ENCODE measurements at places on chromosomes 4 and X.

- no peak for DNase-seq
These were observed 68.4 kb downstream of the MID2 start for GRCh38 chrX:107894038-107894437.

- DNase-seq: no peak
These were observed 5.1 kb downstream of the AFF1 start for GRCh38 chr4:86939729-86940575.

GRCh38 chr4:7698584-7698983 lies 241.1 kb downstream of the AFAP1 start:
- DNase-seq: no peak

DNA sequence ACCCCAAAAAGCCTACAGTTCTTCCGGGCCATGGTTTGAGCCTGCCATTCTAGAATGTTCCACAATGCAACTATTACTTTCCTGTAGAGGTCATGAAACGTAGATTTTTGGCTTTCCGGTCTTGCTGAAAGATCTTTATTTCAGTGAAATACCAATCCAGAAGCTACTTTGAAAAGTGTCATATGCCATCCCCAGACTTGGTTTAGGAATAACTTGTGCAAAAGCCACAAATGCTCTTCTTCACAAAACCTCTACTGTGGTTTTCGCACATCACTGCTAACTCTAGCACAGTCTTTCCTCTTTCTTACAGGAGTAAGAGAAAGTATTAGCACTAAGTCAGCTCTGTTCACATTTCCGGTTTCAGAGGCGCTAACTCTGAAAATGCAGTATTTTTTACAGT lies 12.7 kb upstream of the CD40LG start:
- no peak for DNase-seq

DNA sequence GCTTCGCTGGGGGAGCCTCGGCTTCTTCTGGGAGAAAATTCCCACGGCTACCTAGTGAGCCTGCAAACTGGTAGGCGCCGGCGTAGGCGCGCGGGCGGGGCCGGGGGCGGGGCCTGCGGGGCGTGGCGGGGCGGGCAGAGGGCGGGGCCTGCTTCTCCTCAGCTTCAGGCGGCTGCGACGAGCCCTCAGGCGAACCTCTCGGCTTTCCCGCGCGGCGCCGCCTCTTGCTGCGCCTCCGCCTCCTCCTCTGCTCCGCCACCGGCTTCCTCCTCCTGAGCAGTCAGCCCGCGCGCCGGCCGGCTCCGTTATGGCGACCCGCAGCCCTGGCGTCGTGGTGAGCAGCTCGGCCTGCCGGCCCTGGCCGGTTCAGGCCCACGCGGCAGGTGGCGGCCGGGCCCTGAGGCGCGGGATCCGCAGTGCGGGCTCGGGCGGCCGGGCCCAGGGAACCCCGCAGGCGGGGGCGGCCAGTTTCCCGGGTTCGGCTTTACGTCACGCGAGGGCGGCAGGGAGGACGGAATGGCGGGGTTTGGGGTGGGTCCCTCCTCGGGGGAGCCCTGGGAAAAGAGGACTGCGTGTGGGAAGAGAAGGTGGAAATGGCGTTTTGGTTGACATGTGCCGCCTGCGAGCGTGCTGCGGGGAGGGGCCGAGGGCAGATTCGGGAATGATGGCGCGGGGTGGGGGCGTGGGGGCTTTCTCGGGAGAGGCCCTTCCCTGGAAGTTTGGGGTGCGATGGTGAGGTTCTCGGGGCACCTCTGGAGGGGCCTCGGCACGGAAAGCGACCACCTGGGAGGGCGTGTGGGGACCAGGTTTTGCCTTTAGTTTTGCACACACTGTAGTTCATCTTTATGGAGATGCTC lies at the start of gene HPRT1:
Gene HPRT1 (plus strand): TSS at position 161 of the 857 bp plus-strand sequence. CDS start 147 bp downstream, at position 308.
- peak; percentile 33 for DNase-seq

DNA sequence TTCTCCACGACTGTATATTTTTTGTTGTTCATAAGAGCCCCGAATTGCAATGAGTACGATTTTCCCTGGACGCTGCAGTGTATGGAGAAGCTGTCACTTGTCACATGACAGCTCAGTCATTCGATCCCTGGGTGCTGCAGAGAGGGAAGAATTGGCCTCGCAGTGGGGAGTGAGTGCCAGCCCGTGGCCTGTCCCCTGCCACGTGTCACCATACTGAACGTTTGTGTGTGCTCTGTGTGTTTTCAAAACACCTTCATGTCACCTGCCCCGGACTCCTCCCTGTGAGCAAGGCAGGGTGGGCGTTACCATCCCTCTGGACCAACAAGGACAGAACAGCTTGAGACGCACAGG lies 77.9 kb downstream of the TBL1X start:
- DNase-seq: no peak

GRCh38 chr4:5184606-5185005 lies 133.3 kb downstream of the STK32B start:
- no peak for DNase-seq

GRCh38 chr4:115671581-115671980 lies 558.2 kb upstream of the NDST4 start:
- DNase-seq: no peak

DNA sequence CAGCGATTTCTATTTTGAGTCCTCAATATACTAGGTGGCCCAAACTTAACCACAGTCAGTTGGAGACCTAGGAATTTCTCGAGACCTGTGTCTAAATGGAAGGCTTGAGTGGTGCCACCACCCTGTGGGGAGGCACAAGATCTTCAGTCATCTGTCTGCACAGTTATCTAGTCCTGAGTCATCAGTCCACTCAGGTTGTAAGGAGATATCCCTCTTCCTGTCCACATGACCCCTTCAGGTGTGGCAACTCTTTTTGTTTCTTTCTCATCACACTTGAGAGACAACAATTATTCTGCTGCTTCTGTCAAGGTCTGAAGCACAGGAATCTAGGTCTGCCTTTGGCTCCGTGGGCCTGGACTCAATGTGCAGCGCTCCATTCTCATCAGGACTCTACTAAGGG lies 64.4 kb upstream of the IBSP start:
- no peak for DNase-seq

DNA sequence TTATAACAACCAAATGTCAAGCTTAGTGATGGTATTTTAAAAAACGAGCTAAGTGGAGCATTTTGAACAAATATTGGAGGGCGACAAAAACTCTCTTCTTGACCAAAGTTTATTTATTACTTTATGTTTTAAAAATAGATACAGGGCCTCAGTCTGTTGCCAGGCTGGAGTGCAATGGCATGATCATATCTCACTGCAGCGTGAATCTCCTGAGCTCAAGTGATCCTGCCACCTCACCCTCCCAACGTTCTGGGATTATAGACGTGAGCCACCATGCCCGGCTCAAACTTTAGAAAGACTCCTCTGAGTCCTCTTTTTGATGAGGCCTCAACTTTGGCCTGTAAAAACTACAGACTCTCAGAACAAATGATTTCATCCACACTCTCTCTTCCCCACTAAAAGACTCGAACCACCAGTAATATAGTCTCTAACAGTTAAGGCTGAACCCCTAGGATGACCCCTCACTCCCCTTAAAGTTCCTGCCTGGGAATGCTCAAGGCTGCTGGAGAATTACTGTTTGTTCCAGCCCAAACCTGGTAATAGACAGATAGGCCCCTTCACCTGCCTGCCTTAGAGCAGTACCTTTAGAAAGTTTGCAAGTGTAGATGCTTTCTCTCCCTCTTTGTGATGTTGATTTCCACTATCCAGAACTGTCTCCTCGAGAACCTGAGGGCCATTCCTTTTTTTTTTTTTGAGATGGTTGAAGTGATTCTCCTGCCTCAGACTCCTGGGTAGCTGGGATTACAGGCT lies 55.3 kb upstream of the HPSE start:
- no peak for DNase-seq

DNA sequence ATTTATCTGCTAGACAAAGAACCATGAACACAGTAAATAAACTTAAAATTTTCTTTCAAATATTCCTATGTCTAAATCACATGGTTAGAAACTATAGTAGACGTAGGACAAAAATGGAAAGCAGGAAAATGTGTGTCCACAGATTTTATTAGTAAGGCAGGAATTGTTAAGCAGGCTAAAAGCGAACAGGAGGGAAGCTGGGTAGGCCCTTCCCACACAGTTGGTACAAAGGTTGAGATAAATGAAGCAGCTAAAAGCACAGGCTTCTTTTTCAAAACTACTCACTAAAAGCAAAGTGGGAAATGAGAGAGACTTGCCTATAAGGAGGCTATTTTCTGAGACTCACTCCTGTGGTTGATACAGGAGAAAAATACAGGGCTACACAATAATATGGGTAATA lies 108.1 kb upstream of the PABPC4L start:
- DNase-seq: no peak

- no peak for DNase-seq
These were observed 79.4 kb downstream of the ABLIM2 start for GRCh38 chr4:8079031-8079885.

- DNase-seq: no peak
These were observed 44.5 kb downstream of the FGFRL1 start for GRCh38 chr4:1055721-1056590.

DNA sequence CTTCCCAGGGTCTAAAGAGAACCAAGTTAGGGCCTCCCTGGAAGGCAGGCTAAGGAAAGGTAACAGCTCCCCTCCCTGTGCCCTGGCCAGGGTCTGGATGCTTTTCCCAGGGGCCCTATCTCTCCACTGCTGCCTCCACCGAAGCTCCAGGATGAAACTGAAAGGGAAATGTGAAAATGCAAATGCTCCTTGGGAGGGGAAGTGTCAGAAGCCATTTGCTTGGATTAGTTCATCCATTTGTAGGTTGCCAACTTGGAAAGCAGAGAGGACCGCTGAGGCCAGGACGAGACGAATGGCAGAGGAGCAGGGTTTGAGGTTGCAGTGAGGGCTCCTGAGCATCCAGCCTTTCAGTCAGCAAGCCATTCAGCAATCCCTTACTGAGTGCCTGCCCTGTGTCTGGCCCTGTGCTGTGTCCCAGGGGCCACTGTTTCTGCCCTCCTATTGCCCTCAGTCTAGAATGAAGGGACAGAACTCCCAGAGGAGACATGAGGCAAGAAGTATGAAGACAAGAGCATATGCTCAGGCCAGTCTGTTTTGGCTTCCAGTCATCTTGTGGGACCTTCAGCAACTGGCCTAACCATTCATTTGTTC lies 45.9 kb upstream of the PGRMC1 start:
- no peak for DNase-seq

DNA sequence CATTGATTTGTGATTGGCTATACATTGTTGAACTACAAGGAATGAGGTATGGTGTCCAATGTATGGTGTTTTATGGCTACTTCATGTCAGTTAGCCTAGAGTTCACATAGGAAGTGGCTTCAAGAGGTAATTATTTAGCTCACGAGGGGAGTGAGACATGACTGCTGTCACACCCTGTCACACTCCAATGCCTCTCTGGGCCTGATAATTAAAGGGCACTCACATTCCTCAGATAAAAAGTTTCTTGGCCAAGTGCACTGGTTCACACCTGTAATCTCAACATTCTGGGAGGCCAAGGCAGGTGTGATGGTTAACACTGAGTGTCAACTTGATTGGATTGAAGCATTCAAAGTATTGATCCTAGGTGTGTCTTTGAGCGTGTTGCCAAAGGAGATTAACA lies 65.0 kb upstream of the DDX60 start:
- no peak for DNase-seq

- DNase-seq: peak; percentile 35
These were observed 395 bp downstream of the RAB28 start for GRCh38 chr4:13483768-13484121.

GRCh38 chrX:112068430-112068829 lies 14.1 kb downstream of the TRPC5 start:
- DNase-seq: no peak

DNA sequence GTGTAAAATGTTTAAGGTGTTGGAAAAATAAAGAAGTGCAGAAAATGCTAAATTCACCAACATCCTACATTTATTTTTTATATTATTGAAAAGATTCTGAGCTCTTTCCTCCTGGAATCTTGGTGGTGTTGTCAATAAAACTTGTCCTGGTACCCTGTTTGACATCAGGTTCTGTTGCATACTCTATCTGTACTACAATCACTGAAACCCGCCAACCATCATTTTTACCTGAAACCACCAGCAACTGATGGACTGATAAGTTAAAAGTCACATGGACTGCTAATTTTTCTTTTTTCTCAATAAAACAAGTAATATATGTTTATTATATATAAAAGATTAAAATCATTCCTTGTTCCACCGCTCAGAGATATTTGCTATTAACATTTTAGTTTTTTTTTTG lies 23.4 kb downstream of the STAP1 start:
- no peak for DNase-seq

GRCh38 chr4:62210486-62210885 lies 1010.4 kb downstream of the ADGRL3 start:
- DNase-seq: no peak

- no peak for DNase-seq
These were observed 895.6 kb downstream of the RAB28 start for GRCh38 chr4:12588582-12588981.

DNA sequence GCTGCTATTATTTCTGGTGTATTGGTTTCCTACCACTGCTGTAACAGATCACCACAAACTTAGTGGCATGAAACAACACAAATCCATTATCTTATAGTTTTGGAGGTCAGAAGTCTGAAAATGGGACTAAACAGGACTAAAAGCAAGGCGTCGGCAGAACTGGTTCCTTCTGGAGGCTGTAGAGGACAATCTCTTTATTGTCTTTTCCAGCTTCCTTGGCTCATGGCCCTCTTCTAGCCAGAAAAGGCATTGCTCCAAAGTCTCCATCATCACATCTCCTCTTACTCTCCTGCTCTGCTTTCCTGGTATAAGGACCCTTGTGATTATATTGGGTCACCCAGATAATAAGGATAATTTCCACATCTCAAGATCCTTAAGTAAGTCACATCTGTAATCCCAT lies 121.9 kb downstream of the CLCN4 start:
- DNase-seq: no peak

DNA sequence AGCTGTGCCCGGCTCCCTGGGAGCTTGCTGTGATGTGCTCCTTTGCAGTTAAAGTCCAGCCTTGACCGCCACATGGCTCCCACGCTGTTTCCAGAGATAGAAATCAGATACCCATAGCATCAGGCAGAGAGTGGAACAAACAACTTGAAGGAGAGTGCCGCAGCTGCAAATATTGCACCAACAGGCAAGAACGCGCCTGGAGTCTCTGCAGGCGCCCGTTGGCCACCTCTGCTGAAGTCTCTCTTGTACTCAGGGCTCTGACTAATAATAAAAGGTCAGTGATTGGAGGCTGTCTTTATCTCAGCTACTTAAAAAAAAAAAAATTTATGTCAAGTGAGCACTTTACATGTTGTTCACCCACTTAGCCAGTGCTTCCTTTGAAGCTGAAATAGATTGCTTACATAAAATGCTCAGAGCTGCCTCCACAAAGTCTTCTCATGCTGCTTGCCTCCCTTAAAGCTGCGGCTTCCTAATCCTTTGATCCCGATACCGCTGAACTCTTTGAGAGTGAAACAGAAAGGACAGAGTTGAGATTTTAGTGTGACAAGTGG lies 30.9 kb upstream of the TENM3 start:
- peak; percentile 36 for DNase-seq

GRCh38 chrX:18146954-18147353 lies 73.7 kb downstream of the BEND2 start:
- no peak for DNase-seq

- DNase-seq: no peak
These were observed 41.6 kb upstream of the CXorf38 start for GRCh38 chrX:40688929-40689328.

DNA sequence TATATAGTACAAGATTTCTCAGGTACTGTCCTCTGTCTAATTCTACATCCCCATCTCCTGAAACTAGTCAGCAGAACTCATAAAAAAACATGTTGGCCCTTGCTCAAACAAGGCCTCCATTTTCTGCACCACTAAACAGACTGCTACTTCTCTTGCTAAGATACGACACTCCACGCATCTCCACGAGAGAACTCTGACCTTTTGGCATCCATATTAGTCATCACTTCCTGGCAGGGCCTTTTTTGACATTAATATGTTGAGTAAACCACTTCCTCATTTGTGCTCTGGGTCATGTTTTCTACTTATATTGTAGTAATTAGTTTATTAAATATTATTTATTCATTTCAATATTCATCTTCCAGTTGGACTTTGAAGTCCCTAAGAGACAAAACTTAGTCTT lies 65.6 kb downstream of the DCAF8L1 start:
- DNase-seq: no peak

Data from smooth muscle cell of the brain vasculature (primary cell).